DMS 273 treated with DMSO at 0.1 percent for 48 hours (cell line): ENCODE measurements at places on chromosomes 5 and 9.

DNA sequence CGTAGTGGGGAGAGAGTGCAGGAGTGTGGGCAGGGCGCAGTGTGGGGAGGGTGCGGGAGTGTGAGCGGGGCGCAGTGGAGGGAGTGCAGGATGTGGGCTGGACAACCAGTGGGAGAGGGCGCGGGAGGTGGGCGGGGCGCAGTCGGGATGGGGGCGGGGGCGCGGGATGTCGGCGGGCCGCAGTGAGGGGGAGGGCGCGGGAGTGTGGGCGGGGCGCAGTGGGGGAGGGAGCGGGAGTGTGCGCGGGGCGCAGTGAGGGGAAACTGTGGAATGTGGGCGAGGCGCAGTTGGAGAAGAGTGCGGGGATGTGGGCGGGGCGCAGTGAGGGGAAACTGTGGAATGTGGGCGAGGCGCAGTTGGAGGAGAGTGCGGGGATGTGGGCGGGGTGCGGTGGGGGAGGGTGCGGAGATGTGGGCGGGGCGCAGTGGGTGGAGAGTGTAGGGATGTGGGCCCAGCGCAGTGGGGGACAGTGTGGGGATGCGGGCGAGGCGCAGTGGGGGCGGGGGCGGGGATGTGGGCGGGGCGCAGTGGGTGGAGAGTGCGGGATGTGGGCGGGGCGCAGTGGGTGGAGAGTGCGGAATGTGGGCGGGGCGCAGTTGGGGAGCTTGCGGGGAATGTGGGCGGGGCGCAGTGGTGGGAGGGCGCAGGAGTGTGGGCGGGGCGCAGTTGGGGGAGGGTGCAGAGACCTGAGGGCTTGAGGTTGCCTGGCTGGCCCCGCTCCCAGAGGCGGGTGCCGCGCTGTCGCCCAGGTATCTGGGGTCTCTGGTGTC, at the start of gene NXNL2:
Gene NXNL2 (plus strand): TSS at position 723 of the 770 bp plus-strand sequence. CDS start 257 bp downstream, outside the sequence.
- DNase-seq = no peak

DNA sequence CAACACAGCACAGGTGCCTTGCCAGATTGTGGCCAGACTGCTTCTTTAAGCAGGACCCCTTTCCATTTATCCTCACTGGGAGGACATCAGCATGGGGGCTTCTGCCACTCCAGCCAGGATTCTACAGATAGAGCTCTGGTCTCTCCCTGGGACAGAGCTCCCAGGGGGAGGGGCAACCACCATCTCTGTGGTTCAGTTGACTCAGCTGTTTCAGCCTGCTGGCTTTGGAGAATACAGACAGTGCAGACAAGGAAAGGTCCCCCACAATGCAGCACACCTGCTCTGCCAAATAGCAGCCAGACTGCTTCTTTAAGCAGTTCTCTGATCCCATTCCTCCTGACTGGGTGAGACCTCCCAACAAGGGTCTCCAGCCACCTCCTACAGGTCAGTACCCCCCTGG, 132.8 kb downstream of the OR2K2 start:
- no peak for DNase-seq

GRCh38 chr9:71897577-71897976, 13.4 kb downstream of the ABHD17B start:
- no peak for DNase-seq

DNA sequence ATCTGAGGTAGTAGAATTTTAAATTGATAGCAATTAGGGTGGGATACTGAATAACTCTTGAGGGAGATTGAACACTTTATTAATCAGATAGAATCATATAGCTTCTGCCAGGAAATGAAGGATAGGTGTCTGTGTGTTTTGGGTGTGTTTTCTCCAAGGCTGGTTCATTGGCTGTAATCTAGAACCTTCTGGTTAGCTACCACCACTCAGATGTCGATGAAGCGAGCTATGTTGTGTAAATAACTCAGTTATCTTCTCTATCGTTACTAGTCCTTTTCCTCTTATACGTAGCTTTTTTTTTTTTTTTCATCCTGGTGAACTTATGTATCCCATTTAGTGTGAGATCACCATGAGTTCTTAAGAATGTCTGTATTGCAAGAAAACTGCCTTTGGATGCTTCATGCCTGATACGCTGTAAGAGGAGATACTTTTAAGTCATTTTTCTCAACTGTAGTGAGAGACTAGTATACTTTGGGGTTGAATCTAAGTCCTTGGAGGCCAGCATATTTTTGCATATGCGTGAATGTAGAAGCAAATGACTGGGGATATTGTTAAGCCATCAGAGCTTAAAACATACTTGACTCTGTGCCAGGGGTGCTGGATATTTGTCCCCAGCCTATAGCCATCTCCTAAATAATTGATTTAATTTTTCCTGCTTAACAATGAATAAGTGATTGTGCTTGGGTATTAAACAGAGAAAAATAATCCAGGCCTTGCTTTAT, 2.1 kb downstream of the TNFAIP8 start:
- no peak for DNase-seq

DNA sequence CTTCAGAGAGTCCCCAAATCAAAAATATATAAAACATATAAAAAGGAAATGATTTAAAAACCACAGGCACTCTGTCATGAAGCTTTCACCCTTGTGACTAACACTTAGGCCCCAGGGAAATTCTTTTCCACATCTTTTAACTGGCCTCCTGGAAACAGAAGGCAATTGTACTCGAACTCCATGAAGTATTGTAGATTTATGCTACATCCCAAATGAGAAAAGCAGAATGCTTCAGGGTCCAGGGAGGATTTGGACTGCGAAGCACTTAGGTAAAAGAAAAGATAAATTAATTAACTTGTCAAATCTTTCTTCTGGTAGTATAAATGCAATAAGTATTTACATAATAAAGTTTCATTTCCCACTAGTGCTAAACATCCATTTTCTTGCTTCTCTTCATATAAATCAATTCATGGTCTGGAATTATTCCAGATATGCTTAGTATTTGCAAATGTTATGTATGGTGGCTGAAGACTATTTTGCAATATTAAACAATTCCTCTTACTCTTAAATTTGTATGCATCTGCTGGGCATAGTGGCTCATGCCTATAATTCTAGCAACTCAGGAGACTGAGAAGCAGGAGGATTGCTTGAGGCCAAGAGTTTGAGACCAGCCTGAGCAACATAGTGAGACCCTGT, 64.9 kb upstream of the ELL2 start:
- no peak for DNase-seq
